ENCODE measurements at places on chromosomes 3 and 15.

- DNase-seq = peak; percentile 23
Measured at GRCh38 chr15:57138349-57138788, 219.9 kb downstream of the TCF12 start.

- no peak for DNase-seq
Measured at GRCh38 chr15:67107014-67107812, 41.8 kb downstream of the SMAD3 start.

DNA sequence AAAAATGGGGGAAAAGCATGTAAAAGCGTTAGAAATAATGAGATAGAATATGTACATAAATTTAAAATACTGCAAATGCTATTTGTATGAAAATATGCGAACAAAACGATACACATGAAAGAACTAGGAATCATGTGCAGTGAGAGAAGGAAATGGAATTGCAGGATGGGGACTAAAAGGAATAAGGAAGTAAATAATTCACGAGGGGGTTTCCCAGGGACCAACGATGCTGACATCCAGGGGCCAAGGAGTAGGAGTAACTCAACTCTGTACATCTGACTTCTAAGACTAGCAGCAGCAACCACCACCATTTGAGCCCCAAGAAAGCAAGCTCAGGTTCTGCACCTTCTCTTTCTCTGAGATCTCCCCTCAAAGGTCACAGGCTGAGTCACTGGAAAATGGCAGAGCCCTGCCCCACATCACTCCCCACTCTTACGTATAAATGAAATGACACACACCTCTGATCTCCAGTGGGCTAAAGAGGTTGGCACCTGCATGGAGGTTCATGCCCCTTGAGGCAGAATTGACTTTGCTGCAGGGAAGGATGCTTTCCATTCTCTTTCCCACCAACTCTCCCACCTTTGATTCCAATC, 100.0 kb upstream of the DLG1 start:
- DNase-seq = no peak

DNA sequence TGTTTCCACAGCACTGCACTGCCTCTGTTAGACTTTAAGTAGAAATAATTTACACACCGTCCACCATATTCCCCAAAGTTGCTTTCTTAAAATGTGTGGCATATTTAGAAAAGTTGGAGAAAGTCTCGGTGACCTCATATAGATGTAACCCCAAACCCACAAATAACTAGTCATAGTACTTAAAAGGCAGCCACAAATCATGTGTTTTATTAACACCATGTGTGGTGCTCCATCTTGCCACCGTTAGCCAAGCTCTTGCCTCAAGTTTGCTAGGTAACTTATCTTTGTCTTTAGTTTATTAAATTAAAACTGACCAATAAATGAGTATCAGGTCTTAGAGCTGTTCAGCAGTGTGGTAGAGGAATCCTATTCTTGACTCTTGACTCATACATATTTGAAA, 257.9 kb downstream of the UBE2E2 start:
- DNase-seq = no peak

DNA sequence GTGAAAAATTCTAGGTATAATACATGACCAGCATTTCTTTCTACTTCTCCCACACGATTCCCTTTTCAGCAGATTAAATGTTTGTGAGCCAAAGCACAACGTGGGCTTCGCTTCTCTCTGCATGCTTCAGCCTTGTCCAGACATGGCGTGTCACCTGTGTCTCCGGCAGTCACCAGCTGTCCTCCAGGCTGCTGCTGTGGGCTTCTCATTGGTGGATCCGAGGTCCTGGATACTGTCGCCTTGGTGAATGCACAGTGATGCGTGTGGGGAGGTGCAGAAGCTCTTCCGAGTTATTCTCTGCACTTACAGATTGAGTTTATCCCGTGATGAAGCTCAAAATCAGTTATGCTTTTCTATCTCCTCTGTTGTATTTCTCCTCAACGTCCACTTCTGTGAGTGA, 23.0 kb upstream of the GOLGA8J start:
- DNase-seq = no peak

DNA sequence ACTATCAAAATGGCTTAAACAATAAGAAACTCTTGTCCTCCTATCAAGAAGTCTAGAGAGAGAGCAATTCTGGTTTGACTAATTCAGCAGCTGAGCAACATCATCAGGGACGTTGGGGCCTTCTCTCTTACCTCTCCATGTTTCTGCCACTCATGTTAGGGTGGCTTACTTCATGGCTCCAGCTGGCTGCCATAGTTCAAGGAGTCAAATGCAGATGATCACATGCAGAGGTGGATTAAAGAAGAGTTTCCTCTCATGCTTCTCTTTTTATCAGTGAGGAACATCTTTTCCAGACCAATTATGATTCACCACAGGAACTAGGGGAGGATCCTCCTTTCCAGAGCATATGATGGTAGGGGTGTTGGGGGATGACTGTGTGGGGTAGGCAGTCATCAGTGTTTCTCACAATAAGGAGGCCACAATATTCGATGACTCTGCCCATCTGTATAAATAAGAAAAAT, 45.5 kb downstream of the NEK11 start:
- no peak for DNase-seq

DNA sequence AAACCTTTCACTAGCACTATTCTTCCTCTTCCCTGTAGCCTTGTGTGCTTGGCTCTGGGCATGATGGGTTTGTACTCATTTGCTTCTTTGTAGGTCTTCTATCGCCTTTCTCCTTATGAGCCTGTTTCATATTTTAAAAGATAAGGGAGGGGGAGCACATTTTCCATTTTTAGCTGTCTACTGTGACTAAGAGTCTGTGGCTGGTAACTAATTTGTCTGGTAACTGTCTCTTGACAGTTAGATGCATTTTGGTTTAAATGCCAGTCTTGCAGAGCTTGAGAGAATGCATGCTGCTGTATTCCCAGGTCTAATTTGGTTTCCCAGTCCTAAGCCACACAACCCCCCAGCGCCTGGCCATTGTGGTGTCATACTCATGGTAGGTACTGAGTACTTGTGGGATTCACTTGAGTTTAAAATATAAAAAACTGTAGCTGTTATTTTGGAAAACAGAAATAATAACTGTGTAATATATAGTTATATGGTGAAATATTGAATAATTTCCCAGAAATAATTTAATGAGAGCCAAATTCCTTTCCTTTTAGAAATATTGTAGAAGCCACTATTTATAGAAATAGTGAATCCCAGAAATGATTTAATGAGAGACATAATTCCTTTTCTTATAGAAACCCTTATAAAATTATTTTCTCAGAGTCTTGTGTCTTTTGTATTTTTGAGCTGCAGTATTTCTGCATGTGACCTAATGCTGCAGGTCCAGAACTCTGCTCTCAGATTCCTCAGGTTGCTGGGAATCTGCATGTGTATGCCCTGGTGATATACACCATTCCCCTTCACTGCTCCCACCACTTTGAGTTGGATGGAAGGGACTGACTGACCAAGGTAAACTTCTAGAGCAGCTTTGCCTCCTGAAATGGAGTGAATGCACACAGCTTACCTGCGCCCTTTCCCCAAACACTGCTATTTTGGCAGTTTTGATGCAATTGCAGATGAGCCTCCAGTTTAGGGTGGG, 13.9 kb upstream of the GPR171 start:
- DNase-seq = no peak

GRCh38 chr15:77093436-77093835, 22.5 kb upstream of the TSPAN3 start:
- DNase-seq = no peak

- DNase-seq = no peak
Measured at GRCh38 chr3:61181874-61182273, 69.4 kb downstream of the FHIT start.

GRCh38 chr15:67188551-67189218, 65.8 kb downstream of the AAGAB start:
- no peak for DNase-seq

DNA sequence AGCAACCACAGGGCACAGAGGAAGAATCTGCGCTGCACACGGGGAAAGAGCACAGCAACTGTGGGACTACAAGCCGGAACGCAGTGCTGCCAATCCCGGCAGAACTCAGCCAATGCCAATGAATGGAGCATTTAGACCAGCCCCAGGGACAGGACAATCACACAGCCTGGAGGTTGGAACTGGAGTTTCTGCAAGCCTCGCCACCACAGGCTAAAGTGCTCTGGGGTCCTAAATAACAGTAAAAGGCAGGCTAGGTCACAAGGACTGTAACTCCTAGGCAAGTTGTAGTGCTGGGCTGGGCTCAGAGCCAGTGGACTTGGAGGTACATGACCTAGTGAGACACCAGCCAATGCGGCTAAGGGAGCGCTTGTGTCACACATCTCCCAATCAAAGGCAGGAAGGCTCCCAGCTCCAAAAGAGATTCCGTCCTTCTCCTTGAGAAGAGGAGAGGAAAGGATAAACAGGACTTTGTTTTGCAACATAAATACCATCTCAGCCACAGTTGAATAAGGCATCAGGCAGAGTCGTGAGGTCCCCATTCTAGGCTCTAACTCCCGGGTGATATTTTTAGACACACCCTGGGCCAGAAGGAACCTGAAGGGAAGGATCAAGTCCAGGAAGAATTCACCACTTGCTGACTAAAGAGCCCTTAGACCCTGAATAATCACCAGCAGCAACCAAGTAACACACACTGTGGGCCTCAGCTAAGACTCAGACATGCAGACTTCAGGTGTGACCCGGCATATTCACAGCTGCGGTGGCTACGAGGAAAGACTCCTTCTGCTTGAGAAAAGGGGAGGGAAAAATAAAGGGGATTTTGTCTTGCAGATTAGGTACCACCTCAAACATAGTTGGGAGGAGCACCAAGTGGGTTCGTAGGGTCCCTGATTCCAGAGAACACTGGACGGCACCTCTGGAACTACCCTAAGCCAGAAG, 85.5 kb upstream of the XXYLT1 start:
- no peak for DNase-seq

GRCh38 chr15:59905176-59905575, 98.9 kb upstream of the FOXB1 start:
- no peak for DNase-seq

DNA sequence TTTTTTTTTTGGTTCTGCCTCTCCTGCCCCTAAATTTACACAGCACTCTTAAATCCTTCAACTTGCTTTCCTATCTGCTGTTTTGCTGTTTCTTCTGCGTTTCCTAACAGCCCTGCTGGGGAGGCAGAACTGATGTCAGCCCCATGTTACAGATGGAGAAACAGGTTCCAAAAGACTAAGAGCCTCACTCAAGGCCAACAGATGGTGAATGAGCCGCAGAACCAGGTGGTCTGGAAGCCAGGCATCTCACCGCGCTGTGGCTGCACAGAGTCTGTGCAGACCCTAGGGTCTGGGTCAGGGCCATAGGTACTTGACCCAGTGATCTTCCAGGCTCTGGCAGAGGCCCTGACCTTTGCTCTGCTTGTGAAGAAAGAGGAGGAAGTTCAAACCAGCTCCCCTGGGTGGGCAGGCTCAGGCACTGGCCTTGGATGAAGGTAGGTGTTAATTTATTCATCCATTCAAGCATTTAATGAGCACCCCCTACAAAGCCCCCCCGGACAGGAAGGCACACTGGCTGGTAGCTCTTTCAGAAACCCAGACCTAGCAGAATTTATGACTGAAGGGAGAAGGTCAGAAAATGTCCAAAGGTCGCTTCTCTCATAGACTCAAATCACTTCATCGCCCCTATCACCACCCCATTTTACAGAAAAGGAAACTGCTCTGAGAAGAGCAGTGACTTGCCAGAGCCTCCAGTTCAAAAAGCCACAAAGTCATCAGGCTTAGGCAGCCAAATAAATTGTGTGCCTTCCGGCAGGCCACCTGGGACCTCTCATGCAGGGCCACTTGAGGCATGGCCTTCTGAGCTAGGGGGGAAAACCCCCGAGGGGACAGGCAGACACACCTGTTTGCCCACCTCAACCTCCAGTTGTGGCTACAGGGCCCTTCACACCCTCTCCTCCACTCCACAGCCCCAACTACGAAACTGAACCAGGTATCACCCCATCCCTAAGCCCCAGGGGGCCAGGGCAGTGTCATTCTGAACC, 2.7 kb downstream of the CHDH start:
- DNase-seq = no peak

DNA sequence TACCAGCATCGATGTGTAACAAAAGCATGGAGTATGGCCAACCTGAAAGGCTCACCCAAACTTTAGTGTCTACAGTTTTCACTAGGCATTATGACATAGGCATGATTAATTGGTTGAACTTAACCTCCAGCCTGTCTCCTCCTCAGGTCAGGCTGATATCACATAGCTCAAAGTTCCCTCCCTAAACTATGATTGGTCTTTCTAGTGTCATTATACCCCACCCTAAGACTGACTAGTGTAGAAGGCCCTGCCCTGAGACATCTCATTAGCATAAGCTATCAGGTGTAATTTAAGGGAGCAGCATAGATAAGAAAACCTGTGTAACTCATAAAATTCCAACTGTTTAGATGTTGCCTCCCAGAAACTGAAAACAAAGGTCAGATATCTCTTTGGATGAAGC, 195.2 kb downstream of the ALCAM start:
- no peak for DNase-seq

DNA sequence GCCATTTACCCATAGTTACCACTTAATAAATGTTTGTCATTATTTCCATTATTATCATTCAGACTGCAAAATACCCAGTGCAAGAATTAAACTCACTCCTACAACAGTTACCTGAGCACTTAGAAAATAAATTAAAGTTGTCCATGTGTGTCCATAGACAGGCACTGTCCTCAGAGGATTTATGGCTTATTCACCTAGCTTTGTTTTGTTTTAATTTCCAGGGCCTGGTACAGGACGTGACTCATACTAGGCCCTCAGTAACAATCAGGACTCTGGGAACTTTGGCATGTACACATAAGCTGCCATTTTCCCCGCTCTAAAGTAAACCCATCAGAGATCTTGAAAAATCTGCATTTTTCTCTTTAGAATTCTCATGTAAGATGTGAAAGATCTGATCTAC, 458.5 kb upstream of the ARRDC4 start:
- DNase-seq = no peak

GRCh38 chr3:62874711-62875557, at the start of gene CADPS:
Gene CADPS (minus strand): TSS chr3:62875416. CDS start chr3:62875029, 387 bp downstream.
- DNase-seq = peak; percentile 62

DNA sequence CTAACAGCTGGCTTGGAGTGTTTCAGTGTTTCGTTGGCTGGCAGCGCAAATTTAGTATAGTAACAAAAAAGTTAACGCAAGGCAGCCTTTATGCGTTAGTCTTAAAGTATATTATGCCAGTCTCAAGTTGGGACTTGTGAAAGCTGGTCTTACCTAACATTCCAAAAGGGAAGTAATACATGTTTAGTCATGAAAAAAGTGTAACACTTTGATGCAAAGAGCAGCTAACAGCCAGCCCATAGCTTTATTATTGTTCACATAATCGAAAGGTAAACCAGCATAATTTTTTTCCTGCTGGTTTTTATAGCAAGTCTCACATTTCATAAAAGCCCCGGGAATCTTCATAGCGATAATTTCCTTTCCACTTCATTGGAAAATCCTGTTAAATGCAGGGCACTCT, 2.4 kb upstream of the GPR87 start:
- no peak for DNase-seq

- DNase-seq = no peak
Measured at GRCh38 chr3:149593418-149594160, 64.2 kb downstream of the WWTR1 start.

- no peak for DNase-seq
Measured at GRCh38 chr3:23856286-23856685, 50.5 kb downstream of the UBE2E1 start.

DNA sequence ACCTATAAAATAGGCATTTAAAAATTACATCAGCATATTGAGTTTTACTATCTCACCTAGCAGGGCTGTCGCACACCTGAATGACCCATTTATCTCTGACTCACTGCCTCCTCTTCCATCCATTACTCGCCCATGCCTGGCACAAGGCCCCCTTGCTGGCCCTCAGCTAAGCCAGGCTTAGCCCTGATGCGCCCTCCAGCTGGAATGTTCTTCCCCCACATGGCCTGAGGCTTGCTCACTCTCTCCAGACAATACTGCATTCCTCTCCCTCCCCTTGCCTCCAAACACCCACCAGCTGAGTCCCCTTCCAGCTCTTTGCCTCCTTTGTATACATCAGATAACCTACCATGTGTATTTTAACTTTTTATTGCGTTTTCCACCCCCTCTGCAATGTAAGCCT, 7.2 kb downstream of the SH3BP5 start:
- DNase-seq = no peak

All from NCI-H2171 (cell line).